ENCODE measurements at places on chromosomes 13 and 19.

DNA sequence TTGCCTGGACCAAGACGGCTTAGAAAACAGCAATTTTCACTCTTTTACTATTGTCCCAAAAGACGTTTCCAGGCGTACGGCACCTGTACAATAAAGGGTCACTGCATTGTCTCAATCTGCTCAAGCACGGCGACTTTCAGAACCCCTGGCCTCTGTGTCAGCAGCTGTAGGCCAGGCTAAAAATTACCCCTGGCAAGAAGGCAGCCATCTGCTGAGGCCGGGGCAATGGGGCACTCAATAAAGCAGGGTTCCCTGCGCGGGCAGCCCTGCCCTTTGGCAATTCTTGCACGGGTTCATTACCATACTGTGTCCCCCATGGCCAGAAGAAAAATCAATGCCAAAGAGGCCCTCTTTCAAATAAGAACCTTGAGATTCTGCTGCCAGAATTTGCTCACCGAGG is 52.1 kb downstream of the STK24 start:
- no peaks in the 10 kb centered on the region for H3K36me3 ChIP-seq
- no peak overlapping the region for H3K27ac ChIP-seq
- no peak for DNase-seq
- H3K27me3 ChIP-seq = no peaks in the 10 kb centered on the region
- no peak overlapping the region for H3K4me3 ChIP-seq
- H3K4me1 ChIP-seq = peaks cover 84% of the 10 kb centered on the region

DNA sequence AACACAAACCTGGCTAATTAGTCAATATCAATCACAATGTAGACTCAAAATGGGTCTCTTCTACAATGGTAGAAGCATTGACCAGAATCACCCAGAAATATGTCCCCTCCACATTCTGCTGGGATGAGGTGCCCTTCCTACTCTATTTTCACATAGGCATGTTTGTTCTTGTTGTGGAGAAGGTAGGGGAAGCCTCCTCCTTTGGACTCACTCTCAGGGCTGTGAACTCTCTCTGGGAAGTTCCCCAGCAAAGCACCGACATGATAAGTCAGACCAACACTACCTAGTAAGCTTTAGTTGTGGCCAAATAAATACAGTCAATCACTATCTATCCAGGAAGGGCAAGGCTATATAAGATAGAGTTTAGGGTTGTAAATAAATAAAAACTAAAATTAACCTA is 194.5 kb upstream of the UBL3 start:
- no peak overlapping the region for H3K27ac ChIP-seq
- no peaks in the 10 kb centered on the region for H3K27me3 ChIP-seq
- DNase-seq = no peak
- no peak overlapping the region for H3K4me3 ChIP-seq
- H3K36me3 ChIP-seq = no peaks in the 10 kb centered on the region

GRCh38 chr13:21894091-21894490 is 223.2 kb downstream of the FGF9 start:
- no peak overlapping the region for H3K4me3 ChIP-seq
- no peak for DNase-seq
- H3K27me3 ChIP-seq = no peaks in the 10 kb centered on the region
- no peak overlapping the region for H3K27ac ChIP-seq
- H3K36me3 ChIP-seq = no peaks in the 10 kb centered on the region

DNA sequence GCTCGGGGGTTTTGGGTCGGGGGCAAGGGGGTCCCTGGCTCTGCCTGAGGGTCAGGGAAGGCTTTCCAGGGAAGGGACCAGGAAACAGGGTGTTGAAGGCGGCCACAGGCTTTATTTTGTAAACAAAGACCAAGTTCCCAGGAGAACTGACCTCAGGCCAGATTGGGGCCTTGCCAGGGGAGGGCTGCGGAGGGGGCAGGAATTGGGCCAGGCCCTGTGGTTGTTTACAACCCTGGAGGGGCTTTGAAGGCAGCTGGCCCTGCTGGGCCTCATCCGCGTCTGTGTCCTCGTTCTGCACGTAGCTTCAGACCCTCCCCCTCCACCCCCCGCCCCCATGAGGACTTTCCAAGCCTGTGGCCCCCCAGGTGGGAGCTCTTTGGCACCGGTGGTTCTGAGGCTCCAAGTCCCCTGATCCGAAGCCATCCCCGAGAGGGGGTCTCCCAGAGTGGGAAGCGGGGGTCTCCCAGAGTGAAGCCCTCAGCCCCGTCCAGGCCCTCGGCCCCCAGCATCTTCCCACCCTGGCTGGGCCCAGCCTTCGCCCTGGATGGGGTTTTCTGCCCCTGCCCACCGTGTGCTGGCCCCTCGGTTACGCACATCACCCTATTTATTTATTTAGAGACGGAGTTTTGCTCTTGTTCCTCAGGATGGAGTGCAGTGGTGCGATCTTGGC is 13.5 kb upstream of the BSG start:
- DNase-seq = peak; percentile 79
- peaks cover 22% of the 10 kb centered on the region for H3K4me1 ChIP-seq
- peak overlapping the region; percentile 30 for H3K27ac ChIP-seq
- no peaks in the 10 kb centered on the region for H3K36me3 ChIP-seq
- no peak overlapping the region for H3K4me3 ChIP-seq

GRCh38 chr19:45442778-45443461 is 19.2 kb upstream of the ERCC1 start:
- peak overlapping the region; percentile 90 for H3K27ac ChIP-seq
- H3K4me1 ChIP-seq = no peaks in the 10 kb centered on the region
- no peaks in the 10 kb centered on the region for H3K36me3 ChIP-seq
- H3K4me3 ChIP-seq = peak overlapping the region; percentile 42
- H3K27me3 ChIP-seq = no peaks in the 10 kb centered on the region

DNA sequence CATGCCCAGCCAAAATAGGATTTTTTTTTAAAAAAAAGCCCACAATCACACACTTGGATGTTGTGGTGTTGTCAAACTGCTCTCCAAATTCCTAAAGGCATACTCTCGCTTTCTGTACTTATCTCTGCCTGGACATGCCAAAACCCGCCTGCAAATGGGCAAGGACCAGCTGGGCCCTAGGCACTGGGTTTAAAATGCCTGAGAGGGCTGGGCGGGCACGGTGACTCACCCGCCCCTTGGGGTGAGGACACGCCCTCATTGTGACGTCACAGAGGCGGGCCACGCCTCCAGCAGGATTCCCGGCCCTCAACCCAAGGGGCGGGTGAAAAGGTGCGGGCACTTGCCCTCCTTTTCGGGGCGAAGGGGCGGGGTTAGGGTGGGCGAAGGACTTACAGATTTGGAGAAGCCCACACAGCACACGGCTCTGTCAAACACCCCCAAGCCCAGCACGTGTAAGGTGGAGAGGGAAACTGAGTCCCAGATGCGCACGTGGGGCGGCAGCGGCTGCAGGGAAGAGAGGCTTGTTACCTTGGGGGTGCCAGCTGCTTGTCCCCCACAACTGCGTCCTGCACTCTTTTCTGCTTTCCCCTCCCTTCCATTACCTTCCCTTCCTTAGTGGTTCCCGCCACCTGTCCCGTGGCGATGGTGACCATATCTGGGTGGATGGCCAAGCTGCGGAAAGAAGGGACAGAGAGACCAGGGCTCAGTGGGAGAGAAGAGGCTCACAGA is 6.6 kb downstream of the EML2 start:
- H3K4me1 ChIP-seq = no peaks in the 10 kb centered on the region
- no peak overlapping the region for H3K4me3 ChIP-seq
- DNase-seq = peak; percentile 74
- H3K36me3 ChIP-seq = no peaks in the 10 kb centered on the region

DNA sequence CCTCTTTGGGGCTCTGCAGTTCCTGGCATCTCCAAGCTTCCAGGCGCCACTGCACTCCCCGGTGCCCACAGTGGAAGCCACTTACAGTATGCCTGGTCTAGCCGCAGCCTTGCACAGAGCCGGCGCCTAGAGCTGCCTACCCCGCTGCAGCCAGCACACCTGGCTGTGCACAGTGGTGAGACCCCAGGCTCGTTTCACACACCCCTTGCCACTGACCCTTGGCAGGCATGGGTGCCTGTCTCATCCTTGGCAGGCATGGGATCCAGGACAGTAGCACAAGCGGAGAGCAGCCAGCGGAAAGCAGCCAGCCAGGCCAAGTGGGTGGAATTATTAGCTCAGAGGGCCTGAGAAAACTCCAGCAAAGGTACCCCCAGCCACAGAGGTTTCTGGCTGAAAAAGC is 86.0 kb downstream of the SERP2 start:
- H3K27ac ChIP-seq = no peak overlapping the region
- no peaks in the 10 kb centered on the region for H3K4me1 ChIP-seq
